ENCODE measurements at places on chromosomes 1 and 21.

DNA sequence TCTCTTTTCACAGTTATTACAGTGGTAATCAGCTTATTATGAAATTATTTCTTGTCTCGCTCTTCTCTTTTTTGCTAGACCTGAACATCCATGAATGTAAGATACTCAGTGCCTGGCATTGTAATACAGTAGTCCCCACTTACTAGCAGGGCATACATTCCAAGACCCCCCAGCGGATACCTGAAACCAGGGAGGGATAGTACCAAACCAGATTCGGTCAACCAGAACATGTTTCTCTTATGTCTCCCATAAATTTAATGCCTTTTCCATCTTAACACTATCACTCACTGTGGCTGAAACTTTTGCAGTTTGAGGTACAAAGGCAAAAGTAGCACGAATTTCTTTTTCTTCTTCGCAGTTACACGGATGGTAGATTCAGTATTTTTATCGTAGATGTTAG, 24.6 kb upstream of the B3GALT2 start:
- no peak for DNase-seq

- DNase-seq, result no peak
Measured at GRCh38 chr1:186782791-186783190, 46.0 kb upstream of the PLA2G4A start.

GRCh38 chr1:56838759-56839158, 15.8 kb upstream of the C8A start:
- no peak for DNase-seq

GRCh38 chr1:164783778-164784555, 225.0 kb downstream of the PBX1 start:
- no peak for DNase-seq
